ENCODE measurements at places on chromosomes 13 and 19.

DNA sequence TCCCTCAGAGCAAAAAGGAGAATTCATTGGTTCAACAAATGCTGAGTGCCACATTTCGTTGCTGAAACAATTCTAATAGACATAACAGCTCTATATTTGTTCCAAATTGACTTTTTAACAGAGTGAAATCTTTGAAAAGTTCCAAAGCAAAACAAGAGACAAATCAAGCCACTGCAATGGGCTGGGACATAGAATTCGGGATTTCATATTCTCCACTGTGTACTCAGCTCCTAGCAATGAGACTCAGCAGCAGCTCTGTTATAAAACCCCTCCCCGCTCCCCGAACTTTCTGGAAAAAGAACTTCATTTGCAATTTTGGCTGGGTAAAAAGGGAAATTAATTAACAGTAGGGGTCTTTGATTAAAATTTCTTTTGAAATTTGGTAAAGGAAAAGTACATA is 11.3 kb downstream of the RFX2 start:
- DNase-seq = no peak

- no peak for DNase-seq
Observed at GRCh38 chr19:40261631-40262030, 23.5 kb downstream of the AKT2 start.

DNA sequence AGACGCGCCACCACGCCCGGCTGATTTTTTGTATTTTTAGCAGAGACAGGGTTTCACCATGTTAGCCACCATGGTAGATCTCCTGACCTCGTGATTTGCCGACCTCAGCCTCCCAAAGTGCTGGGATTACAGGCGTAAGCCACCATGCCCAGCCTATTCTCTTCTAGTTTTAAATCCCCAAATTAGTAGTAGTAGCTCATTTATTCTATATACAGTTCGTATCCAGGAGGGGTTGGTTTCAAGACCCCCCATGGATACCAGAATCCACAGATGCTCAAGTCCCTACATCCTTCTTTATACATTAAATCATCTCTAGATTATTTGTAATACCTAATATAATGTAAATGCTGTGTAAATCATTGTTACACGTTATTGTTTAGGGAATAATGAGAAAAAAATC is 2.0 kb downstream of the ZNF568 start:
- no peak for DNase-seq

GRCh38 chr13:39263033-39263432 is 224.8 kb downstream of the NHLRC3 start:
- peak; percentile 30 for DNase-seq

- DNase-seq = peak; percentile 100
Observed at GRCh38 chr19:14080887-14081796, 4.4 kb downstream of the C19orf67 start.

DNA sequence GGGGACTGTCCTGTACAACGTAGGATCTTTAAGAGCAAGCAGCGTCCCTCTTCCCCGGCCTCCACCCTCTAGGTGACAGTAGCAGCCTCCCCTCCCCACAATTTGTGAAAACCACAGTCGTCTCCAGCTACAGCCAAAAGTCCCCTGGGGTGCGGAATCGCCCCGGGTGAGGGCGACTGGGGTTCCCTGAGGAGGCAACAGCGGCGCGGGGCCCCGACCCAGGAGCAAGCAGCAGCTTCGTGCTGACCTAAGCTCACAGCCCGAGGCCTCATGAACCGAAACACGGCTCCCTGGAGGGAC is 322 bp downstream of the ZNF558 start:
- no peak for DNase-seq

DNA sequence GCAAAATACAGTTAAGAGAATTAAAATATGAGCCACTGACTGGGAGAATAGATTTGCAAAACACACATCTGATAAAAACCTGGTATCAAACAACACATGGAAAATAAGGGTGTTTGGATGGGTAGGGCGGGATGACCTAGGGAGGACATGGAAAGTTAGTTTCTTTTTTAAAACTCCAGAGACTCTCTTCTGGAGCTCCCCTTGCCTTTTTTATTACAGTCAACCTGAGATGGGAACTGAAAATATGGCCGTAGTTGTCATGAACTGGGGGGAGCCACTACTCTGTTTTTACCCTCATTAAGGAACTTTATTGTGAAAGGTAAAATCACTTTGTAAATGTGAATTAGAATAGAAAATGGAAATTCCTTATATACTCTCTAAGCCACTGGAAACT is 113.0 kb downstream of the ATP11A start:
- no peak for DNase-seq

GRCh38 chr19:58562122-58563033 is 4.0 kb upstream of the UBE2M start:
- DNase-seq = peak; percentile 20

DNA sequence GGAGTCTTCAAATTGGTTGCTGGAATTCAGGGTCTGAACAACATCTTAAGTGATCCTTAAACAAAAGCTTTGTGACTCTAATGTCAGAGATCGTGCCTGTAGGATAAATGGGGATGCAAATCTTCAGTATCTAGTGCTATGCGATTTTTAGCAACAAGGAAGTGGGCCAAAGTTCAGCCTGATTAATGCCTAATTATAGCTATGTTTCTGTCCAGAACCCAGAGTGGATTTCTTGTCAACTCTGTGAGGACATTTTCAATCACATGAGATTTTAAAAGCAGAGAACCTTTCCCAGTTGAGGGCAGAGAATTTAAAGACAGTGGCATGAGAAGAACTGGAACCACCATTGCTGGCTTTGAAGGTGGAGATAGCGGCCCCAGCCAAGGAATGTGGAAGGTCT is 84.3 kb upstream of the PCDH9 start:
- DNase-seq = no peak

DNA sequence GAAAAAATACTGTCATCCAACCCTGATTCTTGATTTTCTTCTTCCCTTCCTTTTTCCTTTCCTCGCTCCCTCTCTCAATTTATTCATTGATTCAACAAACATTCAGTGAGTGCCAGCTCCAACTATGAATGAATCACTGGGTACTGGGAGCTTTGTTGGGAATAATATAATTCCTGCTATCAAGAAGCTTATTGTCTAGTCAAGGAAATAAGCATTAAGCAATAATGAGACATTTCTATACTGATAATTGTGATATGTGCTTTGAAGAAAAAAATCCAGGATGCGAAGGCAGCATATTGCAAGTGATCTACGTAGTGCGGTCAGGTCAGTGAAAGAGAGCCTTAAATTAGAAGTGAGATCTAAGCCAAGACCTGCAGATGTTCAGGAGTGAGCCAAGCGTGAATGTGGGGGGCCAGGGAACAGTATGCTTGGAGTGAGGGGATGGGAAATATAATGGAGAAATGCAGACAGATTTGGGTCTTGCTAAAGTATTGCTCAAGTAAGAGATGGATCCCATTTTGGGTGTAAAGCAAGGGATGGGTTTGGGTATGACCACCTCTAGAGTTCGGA is 253.5 kb downstream of the LHFPL6 start:
- no peak for DNase-seq

GRCh38 chr13:73324842-73325722 is 266.3 kb downstream of the KLF5 start:
- no peak for DNase-seq

- DNase-seq = no peak
Observed at GRCh38 chr19:4376671-4376990, 23.7 kb downstream of the SH3GL1 start.

- DNase-seq = no peak
Observed at GRCh38 chr19:28454083-28454482, 758.9 kb downstream of the UQCRFS1 start.
